ENCODE measurements at places on chromosomes 16 and 17.
A peak's percentile ranks its signal among the peaks of the same experiment; 100 is the strongest.

GRCh38 chr16:67719778-67720144 lies 645 bp upstream of the GFOD2 start:
- peak; percentile 8 for DNase-seq

DNA sequence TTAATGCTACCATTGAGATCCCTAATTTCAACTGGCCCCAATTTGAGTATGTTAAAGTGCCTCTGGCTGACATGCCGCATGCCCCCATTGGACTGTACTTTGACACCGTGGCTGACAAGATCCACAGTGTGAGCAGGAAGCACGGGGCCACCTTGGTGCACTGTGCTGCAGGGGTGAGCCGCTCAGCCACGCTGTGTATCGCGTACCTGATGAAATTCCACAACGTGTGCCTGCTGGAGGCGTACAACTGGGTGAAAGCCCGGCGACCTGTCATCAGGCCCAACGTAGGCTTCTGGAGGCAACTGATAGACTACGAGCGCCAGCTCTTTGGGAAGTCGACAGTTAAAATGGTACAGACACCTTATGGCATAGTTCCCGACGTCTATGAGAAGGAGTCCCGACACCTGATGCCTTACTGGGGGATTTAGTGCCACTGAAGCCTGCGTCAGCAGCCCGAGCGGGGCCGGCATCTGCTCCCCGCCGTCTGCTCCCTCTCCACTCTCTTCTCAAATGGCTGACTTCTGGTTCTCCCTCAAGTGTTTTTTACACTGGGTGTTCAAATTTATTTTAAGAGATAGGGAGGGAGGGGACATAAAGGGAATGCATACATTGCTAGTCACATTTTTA lies 22.9 kb downstream of the DUSP14 start:
- DNase-seq = no peak

DNA sequence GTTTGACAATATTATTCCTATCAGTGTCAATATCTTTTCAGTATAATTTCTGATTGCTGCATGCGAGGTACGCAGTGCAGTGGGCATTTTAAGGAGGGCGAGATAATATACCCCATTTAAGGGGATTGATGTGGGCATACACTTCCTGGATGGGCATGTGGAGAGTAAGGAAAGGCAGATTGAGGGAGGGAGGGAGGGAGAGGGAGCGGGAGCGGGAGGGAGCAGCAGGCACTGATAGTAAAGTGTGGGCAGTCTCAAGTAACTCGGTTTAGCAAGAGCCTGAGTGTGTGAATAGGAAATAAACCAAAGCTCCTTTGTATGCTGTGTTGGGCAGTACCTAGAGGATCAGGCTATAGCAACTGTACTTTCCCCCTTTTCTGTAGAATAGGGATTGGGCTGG lies 5.1 kb downstream of the BPTF start:
- DNase-seq = no peak

- DNase-seq = no peak
These were observed 320.1 kb downstream of the SLC39A11 start for GRCh38 chr17:72772331-72772821.

DNA sequence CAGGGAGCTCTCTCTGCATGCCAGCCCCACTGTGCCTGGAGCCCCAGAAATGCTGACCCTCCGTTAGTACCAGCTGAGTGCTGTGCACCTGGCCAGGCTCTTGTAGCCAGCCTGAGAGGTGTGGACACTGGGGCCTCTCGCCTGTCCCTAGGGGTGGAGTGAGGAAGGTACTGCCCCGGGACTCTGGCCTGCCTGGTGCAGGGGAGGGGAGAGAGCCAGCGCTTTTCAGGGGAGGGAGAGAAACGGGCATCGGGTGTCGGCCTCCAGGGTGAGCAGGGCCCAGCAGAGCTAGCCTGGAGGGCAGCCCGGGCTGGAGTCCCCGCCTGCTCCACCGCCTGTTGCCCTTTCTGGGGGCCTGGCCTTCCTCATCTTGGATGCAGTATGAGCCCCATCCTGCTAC lies 13.1 kb downstream of the MAP2K3 start:
- no peak for DNase-seq

GRCh38 chr17:45940826-45941225 lies 46.5 kb downstream of the MAPT start:
- no peak for DNase-seq

DNA sequence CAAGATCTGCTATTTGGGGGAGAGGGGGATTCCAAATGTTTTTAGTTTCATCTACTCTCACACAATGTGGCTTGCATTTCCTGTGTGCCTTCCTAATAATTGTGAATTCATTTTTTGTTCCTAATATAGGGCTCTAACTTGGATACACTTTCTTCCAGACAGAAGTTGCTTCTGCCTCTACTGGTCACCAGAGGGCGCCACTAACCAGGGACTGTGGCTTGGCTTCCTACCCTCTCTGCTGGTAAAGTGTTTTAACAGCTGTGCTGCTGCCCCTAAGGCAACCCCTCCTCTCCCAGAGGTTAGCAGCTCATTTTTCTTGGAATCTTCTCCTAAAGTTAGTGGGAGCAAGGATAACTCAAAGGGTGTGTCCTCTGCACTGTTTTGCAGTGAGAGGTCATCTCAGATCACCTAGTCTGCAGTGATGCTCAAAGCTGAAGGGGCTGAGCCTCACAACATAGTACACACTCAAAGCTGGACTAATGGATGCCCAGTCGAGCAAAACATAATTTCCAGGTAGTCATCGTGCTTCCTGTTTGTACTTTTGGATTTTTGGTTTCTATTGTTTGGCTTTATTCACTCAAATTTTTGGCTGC lies 5.0 kb upstream of the PRSS54 start:
- DNase-seq = peak; percentile 12

- DNase-seq = no peak
These were observed 19.0 kb upstream of the MYO15B start for GRCh38 chr17:75568412-75569255.

- DNase-seq = no peak
These were observed 57.8 kb upstream of the IL34 start for GRCh38 chr16:70588565-70588964.

GRCh38 chr16:89931964-89932363 lies 8.8 kb downstream of the TUBB3 start:
- no peak for DNase-seq

GRCh38 chr17:67216578-67217320 lies 28.2 kb downstream of the HELZ start:
- DNase-seq = no peak

- DNase-seq = no peak
These were observed 145.5 kb upstream of the ASIC2 start for GRCh38 chr17:33438578-33438977.

GRCh38 chr17:3890082-3890877 lies 2.6 kb downstream of the CAMKK1 start:
- no peak for DNase-seq

DNA sequence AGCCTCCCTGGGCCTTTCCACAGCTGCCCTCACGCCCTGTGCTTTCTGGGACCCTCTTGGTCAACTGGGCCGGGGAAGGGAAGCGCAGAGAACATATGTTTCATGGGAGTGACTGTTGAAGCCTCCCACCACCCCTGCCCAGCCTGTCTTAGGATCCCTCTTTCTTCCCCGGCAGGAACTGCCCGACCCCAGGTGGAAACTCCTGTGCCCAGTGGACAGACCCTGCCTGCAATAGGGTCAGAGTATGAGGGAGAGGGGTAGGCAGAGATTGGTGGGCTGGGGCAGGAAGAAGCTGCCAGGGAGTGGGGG lies 10.5 kb downstream of the HEXIM2 start:
- no peak for DNase-seq

DNA sequence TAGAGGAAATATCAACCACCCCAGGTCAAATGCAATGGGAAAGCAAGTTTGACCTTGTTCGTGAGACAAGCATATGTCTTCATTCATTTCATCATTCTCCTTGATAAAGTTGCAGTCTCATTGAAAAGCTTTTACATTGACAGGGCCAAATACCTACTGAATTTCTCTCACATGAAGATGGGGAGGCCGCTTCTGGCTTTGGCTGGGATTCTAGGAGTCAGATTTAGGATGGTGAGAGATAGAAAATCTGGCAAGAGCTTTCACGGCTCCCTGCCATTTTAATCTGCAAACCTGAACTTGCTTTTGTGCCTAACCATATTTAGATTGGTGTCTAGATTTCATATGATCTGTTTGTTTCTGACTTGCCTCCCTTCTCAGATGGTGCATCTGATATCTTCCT lies 88.0 kb downstream of the TMEM100 start:
- no peak for DNase-seq

DNA sequence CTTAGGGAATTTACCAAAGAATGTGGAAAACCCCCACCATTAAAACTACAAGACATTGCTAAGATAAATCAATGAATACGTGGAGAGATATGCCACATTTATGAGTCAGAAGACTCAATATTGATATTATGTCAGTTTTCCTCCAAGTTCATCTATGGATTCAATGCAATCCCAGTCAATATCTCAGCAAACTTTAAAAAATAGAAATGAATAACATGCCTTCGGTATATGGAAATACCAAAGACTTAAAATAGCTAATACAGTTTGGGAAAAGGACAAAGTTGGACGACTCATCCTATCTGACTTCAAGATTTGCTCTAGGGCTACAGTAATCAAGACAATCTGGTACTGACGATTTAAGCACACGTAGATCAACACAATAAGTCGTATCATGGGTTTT lies 31.2 kb downstream of the PIK3R5 start:
- no peak for DNase-seq

GRCh38 chr17:58605470-58605869 lies 86.4 kb downstream of the TEX14 start:
- no peak for DNase-seq
